ENCODE measurements at places on chromosomes 2 and 18. TPM values are rescaled to one million over a fixed set of nuclear protein-coding genes. Genes with fewer than 3 reads are reported as not detected.

The PMS1 gene
- 39.0 TPM for total RNA-seq

The ERFE gene
- 0.11 TPM for total RNA-seq

The NOL4 gene
- not detected for total RNA-seq

The ADRA2B gene
- total RNA-seq, result 0.07 TPM

The STON1 gene
- total RNA-seq, result 1.7 TPM

The HRH4 gene
- 2.0 TPM for total RNA-seq

The CPLX4 gene
- not detected for total RNA-seq
